ENCODE measurements at places on chromosomes 5 and 9. TPM values are rescaled to one million over a fixed set of nuclear protein-coding genes. Genes with fewer than 3 reads are reported as not detected.

DNA sequence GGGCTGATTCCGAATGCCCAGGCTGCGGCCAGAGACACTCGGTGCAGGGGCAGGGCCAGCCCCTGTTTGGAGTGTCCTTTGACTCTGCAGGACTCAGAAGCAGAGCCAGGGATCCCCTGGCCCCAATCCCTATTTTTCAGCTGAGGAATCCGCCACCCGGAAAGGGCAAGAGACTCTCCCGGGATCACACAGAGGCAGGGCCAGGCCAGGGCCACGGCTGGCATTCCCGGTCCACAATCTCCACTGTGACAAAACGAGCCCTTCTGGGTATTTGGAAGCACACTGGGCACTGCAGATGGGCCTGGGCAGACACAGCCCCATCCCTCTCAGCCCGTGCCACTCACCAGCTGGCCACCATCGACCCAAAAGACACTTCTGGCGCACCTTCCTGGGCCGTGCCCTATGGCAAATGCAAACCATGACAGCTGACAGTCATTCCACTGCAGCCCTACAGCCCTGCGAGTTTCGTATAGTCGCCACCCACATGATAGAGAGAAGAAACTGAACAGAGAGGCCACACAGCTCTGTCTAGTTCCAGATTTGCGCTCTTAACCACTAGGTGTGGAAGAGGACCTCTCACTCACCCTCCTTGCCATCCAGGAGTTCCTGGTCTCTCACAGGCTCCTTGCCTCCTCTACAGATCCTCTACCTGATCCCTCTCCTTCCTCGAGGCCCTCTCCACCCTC is 13.3 kb downstream of the NR5A1 start:
- no peak for DNase-seq
- H3K4me1 ChIP-seq = peaks cover 25% of the 10 kb centered on the region
- no peak overlapping the region for H3K4me3 ChIP-seq
- no peaks in the 10 kb centered on the region for H3K36me3 ChIP-seq
- H3K27ac ChIP-seq = no peak overlapping the region
- no peaks in the 10 kb centered on the region for H3K27me3 ChIP-seq

Gene SAXO1
- not detected for polyA plus RNA-seq

Gene IQGAP2
- polyA plus RNA-seq = 20.1 TPM

Gene IGFBPL1
- polyA plus RNA-seq = not detected

Gene NACC2
- 0.99 TPM for polyA plus RNA-seq

DNA sequence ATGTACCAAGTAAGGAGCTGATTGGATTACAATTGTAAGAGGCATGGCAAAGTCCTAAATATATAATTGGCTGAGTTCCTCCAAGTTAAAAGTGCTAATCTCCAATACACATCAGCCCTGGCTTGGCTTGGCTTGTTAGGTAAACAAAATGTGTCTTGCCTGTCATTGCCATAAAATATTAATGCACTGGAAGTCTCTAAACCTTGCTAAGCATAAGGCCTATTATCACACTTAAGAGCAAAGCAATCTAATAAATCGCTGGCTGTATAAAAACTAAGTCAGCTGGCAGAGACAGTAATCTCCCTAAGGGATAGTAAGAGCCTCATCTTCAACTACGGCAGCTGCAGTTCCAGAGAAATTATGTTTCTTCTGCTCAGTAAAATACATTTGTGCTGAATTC is 418.6 kb upstream of the GRAMD2B start:
- H3K36me3 ChIP-seq = no peaks in the 10 kb centered on the region
- no peaks in the 10 kb centered on the region for H3K4me1 ChIP-seq
- no peak overlapping the region for H3K27ac ChIP-seq
- H3K4me3 ChIP-seq = no peak overlapping the region

Gene RNF208
- polyA plus RNA-seq = 1.2 TPM

Gene FRRS1L
- polyA plus RNA-seq = not detected

Gene ADAMTS2
- not detected for polyA plus RNA-seq

- no peaks in the 10 kb centered on the region for H3K4me1 ChIP-seq
- no peak for DNase-seq
- H3K4me3 ChIP-seq = no peak overlapping the region
- H3K27ac ChIP-seq = no peak overlapping the region
Measured at GRCh38 chr5:141753971-141754713, 72.1 kb upstream of the ARAP3 start.

Gene MOCS2
- 27.4 TPM for polyA plus RNA-seq

Gene FOXD4L3
- polyA plus RNA-seq = not detected

DNA sequence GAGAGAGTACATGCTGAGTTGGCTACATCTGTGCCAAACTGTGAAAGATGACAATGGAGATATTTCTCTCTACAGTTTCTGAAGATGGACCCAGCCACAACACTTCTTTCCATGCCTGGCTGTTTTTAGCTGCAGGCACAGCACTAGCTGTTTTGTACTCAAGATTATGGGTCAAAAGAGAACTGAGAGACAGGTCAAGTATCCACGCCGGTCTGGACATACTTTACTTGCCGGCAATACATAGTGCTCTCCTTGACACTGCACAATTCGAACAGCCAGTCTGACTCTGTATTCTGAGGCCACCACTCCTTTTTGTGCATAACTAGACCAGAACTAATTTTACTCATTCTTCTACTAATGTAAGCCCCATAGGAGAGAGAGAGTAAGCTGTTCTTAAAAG is 2.6 kb downstream of the PRLR start:
- no peak overlapping the region for H3K4me3 ChIP-seq
- H3K27ac ChIP-seq = no peak overlapping the region
- no peak for DNase-seq

DNA sequence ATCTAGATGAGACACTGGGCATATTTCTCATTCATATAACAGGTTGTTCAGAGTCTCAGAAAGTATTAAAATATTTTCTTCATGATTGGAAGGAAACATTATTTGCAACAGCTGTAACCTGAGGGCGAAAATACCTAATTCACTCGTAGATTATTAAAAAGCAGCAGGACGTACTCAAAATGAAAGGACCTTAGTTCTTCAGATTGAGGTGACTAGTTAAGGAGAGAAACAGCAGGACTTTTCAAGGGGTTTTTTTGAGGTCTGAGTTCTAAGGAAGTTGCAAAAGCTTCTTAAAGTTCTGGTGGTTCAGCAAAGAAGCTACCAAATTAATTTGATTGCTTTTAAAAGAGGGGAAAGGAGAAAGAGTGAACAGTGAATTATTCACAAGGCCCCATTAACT is 174.9 kb downstream of the TMEM161B start:
- no peak for DNase-seq
- no peaks in the 10 kb centered on the region for H3K36me3 ChIP-seq
- H3K27me3 ChIP-seq = no peaks in the 10 kb centered on the region
- no peak overlapping the region for H3K27ac ChIP-seq
- H3K4me3 ChIP-seq = no peak overlapping the region

- no peaks in the 10 kb centered on the region for H3K4me1 ChIP-seq
- no peak overlapping the region for H3K27ac ChIP-seq
- no peak for DNase-seq
- no peaks in the 10 kb centered on the region for H3K27me3 ChIP-seq
- no peaks in the 10 kb centered on the region for H3K36me3 ChIP-seq
Measured at GRCh38 chr5:136740228-136740627, 374.9 kb upstream of the TRPC7 start.

GRCh38 chr5:108857905-108858304 is 110.2 kb downstream of the FER start:
- H3K36me3 ChIP-seq = no peaks in the 10 kb centered on the region
- no peak overlapping the region for H3K4me3 ChIP-seq
- H3K4me1 ChIP-seq = peaks cover 13% of the 10 kb centered on the region

GRCh38 chr5:166916021-166916420 is 1375.4 kb upstream of the WWC1 start:
- no peak overlapping the region for H3K4me3 ChIP-seq
- no peak for DNase-seq
- no peaks in the 10 kb centered on the region for H3K36me3 ChIP-seq

DNA sequence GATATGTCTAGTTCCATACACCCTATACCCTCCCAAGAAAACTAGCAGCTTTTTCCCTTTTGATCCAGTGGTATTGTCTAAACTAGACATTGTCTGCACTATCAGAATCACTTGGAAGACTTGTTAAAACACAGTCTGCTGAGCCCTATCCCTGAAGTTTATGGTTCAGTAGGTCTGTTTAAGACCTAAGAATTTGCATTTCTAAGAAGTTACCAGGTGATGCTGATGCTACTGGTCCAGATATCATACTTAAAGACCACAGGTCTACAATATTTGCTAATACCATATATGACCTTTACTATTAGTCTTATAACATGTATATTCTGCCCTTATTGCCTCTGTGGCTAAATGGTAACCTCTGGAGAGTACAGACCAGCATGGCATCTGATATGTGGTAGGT is 23.3 kb downstream of the SKIC3 start:
- no peak overlapping the region for H3K27ac ChIP-seq
- no peak overlapping the region for H3K4me3 ChIP-seq
- DNase-seq = no peak

DNA sequence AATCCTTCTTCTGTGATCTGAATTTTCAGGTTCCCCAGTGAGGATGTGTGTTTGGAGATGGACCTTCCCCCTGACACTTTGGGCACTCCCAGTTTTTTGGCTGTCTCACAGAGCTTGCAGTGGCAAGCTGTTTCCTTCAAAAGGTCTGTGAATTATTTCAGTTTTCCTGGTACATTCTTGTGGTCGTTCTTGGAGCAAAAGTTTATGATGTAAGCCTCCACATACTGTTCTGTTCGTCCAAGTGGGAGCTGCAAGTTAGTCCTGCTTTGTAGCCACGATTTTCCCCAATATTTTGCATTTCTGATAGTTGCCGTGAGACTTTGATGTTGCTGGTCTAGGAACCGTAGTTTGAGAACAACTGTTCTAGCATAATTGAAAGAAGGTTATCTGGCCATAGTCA is 88.3 kb downstream of the MTAP start:
- DNase-seq = no peak
- no peaks in the 10 kb centered on the region for H3K4me1 ChIP-seq
- no peaks in the 10 kb centered on the region for H3K27me3 ChIP-seq
- H3K4me3 ChIP-seq = no peak overlapping the region
- H3K36me3 ChIP-seq = no peaks in the 10 kb centered on the region

- DNase-seq = no peak
- no peaks in the 10 kb centered on the region for H3K36me3 ChIP-seq
- no peaks in the 10 kb centered on the region for H3K27me3 ChIP-seq
- H3K4me3 ChIP-seq = no peak overlapping the region
- no peak overlapping the region for H3K27ac ChIP-seq
- 0 out of 2 replicates have a peak, but pooled peaks cover 4% of the 10 kb centered on the region for H3K4me1 ChIP-seq
Measured at GRCh38 chr5:83353774-83354173, 117.8 kb upstream of the VCAN start.

Gene C9orf50
- polyA plus RNA-seq = not detected

Measured in GM12878 (cell line).